ENCODE measurements at places on chromosomes 16 and 17. TPM values are rescaled to one million over a fixed set of nuclear protein-coding genes. Genes with fewer than 3 reads are reported as not detected.

DNA sequence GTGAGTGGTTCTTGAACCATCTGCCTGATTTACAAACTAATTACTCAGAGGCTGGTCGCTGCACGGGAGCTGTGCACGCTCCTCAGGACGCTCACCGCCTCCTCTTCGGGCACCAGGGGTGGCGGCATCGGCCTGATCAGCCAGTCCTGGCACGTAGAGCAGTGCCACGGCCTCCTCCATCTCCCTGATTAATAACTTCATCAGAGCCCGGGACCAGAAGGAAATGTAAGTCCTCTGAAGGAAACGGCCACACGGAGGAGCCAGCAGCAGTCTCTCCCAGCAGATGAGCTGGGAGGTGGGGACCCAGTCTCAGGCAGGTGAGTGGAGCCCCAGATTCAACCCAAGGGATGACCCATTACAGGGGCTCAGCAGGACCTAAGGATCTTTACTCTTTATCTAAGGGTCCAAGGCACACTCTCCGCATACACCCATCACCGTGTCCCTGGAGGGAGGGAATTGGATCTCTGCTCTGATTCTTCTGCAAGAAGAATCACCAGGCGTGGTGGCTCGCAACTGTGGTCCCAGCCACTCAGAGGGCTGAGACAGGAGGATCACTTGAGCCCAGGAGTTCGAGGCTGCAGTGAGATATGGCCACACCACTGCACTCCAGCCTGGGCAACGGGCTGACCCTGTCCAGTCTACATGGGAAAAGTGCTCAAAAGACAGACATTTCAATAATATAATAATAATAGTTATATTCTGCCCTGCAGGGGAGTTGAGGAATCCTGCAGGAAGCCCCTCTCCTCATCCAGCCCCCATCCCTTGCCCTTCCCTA, 366.5 kb downstream of the SEC14L1 start:
- H3K36me3 ChIP-seq, result peaks cover 9% of the 10 kb centered on the region
- peaks cover 18% of the 10 kb centered on the region for H3K27me3 ChIP-seq
- H3K27ac ChIP-seq, result no peak overlapping the region
- no peak overlapping the region for H3K4me3 ChIP-seq
- H3K4me1 ChIP-seq, result peaks cover 6% of the 10 kb centered on the region

GRCh38 chr17:550463-551180, 164.0 kb downstream of the VPS53 start:
- peaks cover 55% of the 10 kb centered on the region for H3K36me3 ChIP-seq
- peaks cover 49% of the 10 kb centered on the region for H3K4me1 ChIP-seq
- no peak overlapping the region for H3K27ac ChIP-seq
- peak; percentile 16 for DNase-seq

DNA sequence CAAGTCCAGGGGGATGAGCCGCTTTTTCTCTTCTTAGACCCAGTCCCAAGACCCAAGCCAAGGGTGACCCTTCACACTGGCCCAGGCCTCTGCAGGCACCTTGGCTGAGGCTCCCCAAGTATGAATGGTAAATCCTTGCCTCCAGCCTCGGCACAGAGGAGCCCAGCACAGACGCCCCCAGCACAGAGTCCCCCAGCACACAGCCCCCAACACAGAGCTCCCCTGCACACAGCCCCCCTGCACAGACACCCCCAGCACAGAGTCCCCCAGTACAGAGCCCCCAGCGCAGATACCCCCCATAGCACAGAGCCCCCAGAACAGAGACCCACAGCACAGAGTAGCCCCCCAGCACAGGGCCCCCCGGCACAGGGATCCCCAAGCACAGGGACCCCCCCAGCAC, 1.0 kb upstream of the MCRIP2 start:
- no peaks in the 10 kb centered on the region for H3K4me1 ChIP-seq
- H3K4me3 ChIP-seq, result peak overlapping the region; percentile 69
- no peaks in the 10 kb centered on the region for H3K36me3 ChIP-seq
- peaks cover 10% of the 10 kb centered on the region for H3K27me3 ChIP-seq
- DNase-seq, result no peak

DNA sequence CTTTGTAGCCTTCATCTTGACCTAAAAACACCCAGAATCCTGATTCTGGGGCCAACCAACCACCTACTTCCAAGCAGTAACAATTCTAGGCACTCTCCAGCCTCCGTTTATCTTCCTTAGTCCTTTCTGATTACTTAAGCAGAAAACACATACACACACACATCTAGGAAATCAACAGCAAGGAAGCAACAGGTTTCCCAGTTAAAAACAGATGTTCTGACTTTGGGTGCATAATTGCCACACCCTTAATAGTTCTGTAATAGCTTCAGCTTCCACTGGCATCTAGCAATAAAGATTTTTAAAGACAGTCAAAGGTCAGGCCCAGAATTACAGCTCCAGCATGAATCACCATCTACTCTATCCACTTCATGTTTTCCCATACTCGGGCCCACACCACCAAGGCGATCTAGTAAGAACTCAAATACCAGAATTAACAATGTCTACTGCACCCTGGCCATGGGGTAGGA, 2.6 kb downstream of the ARHGAP17 start:
- peaks cover 41% of the 10 kb centered on the region for H3K36me3 ChIP-seq
- H3K27ac ChIP-seq, result peak overlapping the region; percentile 91
- peaks cover 3% of the 10 kb centered on the region for H3K27me3 ChIP-seq
- H3K4me1 ChIP-seq, result peaks cover 75% of the 10 kb centered on the region
- DNase-seq, result peak; percentile 90

GRCh38 chr17:81302324-81302723, 7.2 kb upstream of the SLC38A10 start:
- no peak overlapping the region for H3K4me3 ChIP-seq

GRCh38 chr17:41178843-41179616, 1.0 kb upstream of the KRTAP4-2 start:
- peaks cover 30% of the 10 kb centered on the region for H3K4me1 ChIP-seq
- peak; percentile 15 for DNase-seq
- H3K4me3 ChIP-seq, result no peak overlapping the region
- peak overlapping the region; percentile 68 for H3K27ac ChIP-seq
- H3K27me3 ChIP-seq, result peaks cover 1% of the 10 kb centered on the region

- H3K36me3 ChIP-seq, result peaks cover 17% of the 10 kb centered on the region
- H3K27ac ChIP-seq, result peak overlapping the region; percentile 93
- DNase-seq, result no peak
- peak overlapping the region; percentile 87 for H3K4me3 ChIP-seq
Observed at GRCh38 chr17:5583426-5584382, 605 bp downstream of the NLRP1 start.

- no peaks in the 10 kb centered on the region for H3K27me3 ChIP-seq
- H3K27ac ChIP-seq, result no peak overlapping the region
- H3K36me3 ChIP-seq, result peaks cover 14% of the 10 kb centered on the region
- peaks cover 54% of the 10 kb centered on the region for H3K4me1 ChIP-seq
- no peak for DNase-seq
Observed at GRCh38 chr17:57420734-57421717, 164.7 kb downstream of the MSI2 start.

DNA sequence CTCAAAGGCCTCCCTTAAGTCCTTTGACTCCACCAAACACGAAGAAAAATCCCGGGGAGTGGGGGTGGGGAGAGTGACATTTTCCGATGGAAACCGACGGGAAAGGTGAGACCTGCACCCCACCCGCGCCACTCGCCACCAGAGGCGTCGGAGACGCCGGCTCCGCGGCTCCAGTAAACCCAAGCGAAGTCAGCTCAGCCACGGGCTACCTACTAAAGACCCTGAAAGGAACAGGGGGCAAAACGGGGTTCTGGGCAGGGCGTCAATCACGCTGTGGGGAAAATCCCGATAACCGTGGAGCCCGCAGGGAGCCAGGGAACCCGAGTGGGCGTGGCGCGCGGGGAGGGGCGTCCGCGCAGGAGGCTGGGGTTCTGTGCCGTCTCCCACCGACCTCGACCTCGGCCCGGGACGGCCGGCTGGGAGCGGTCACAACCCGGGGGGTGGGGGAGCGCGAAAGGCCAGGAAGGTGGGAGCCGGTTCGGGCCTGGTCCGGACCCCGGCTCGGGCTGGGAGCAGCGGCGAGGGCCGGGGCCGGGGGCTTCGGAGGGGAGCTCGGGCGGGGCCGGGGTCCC, 565 bp downstream of the WDR45B start:
- no peak for DNase-seq
- H3K4me3 ChIP-seq, result peak overlapping the region; percentile 87
- H3K27me3 ChIP-seq, result no peaks in the 10 kb centered on the region
- no peaks in the 10 kb centered on the region for H3K36me3 ChIP-seq
- H3K27ac ChIP-seq, result peak overlapping the region; percentile 77
- H3K4me1 ChIP-seq, result peaks cover 20% of the 10 kb centered on the region

DNA sequence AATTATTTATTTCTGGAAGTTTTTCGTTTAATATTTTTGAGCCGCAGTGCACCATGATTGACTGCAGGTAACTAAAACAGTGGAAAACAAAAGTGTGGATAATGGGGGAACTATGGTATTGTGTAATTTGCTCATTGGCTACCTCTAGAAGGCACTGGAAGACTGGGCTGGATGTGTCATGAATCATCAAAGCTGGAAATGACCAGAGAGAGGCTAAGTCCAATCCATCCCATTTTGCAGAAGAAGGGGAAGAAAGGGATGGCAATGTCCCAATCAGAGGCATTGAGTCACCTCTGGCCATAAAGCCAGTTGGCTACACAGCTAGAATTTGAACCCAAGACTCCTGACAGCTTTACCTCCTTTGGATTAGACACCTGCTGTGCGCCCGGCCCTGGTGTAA, 29.3 kb downstream of the GLP2R start:
- H3K27me3 ChIP-seq, result peaks cover 14% of the 10 kb centered on the region
- no peaks in the 10 kb centered on the region for H3K4me1 ChIP-seq
- no peaks in the 10 kb centered on the region for H3K36me3 ChIP-seq

- peaks cover 8% of the 10 kb centered on the region for H3K4me1 ChIP-seq
- no peak overlapping the region for H3K4me3 ChIP-seq
- no peak overlapping the region for H3K27ac ChIP-seq
- H3K27me3 ChIP-seq, result no peaks in the 10 kb centered on the region
- H3K36me3 ChIP-seq, result no peaks in the 10 kb centered on the region
- DNase-seq, result no peak
Observed at GRCh38 chr16:50866806-50867205, 124.9 kb downstream of the CYLD start.

DNA sequence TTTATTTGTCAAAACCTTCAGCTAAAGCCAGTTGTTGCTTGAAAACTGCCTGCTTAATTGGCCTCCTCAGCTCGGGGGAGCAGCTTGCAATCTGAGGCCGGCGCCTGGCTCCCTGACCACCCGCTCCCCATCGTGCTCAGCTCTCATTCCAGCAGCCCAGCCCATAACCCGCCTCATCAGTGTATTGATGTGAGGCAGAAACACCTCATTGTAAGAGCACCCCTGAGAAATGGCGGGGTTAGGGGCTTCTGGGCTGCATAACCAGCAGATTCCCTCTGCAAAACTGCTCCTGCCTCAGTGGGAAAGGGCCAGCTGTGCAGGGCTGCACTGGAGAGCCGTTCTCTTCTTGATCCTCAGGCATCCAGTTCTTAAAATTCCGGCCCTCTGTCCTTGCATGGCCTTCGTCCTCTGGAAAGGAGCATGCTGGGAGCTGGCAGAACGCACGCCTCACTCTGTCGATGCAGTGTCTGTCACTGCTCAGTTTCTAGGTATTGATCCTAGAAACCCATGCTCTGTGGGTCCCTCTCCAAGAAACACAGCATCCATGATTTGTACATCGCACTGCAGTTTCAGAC, 113.8 kb upstream of the CHMP6 start:
- H3K4me3 ChIP-seq, result no peak overlapping the region
- H3K36me3 ChIP-seq, result peaks cover 34% of the 10 kb centered on the region
- peaks cover 13% of the 10 kb centered on the region for H3K4me1 ChIP-seq
- no peak for DNase-seq
- H3K27me3 ChIP-seq, result peaks cover 2% of the 10 kb centered on the region

- H3K27me3 ChIP-seq, result peaks cover 28% of the 10 kb centered on the region
- no peak overlapping the region for H3K27ac ChIP-seq
- DNase-seq, result no peak
Observed at GRCh38 chr17:66953630-66954020, 10.9 kb upstream of the CACNG4 start.

- no peak overlapping the region for H3K4me3 ChIP-seq
- H3K36me3 ChIP-seq, result no peaks in the 10 kb centered on the region
- DNase-seq, result peak; percentile 61
- H3K27me3 ChIP-seq, result peaks cover 18% of the 10 kb centered on the region
Observed at GRCh38 chr17:20992987-20993862, 49.6 kb downstream of the USP22 start.

DNA sequence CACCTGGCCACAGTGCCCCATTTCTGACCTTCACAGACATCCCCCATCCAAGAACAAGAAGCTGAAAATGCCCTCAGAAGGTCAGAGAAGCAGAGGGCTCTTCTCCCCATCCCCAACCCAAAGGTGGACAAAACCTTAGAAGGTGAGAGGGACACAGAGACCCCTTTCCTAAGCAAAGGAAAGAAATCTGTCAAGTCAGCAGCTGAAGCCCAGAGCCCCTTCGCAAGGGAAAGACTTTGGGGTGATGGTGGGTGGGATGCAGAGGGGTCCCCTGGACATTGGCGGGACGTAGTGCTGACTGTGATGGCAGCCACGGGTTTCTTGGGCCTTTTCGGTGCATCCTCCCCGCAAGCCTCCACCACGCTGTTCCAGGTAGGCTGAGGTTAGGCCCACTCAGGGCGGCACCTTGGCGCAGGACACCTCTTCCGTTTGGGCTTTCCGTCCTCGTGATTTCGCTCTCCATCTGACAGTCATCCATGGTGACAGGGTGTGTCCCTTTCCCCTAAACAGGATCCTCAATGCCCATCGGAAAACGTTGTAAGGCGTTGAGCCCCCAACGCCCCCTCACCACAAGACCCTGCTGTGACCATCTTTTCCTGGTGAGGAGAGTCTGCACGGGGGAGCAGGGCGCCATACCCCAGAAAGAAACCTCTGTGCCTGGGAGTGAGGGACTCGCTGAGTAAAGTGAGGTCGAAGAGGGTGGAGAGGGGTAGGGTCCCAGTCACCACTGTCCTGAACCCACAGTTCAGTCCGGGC, 10.7 kb upstream of the GSDMA start:
- H3K27me3 ChIP-seq, result peaks cover 9% of the 10 kb centered on the region
- H3K4me1 ChIP-seq, result peaks cover 12% of the 10 kb centered on the region
- H3K27ac ChIP-seq, result no peak overlapping the region
- H3K36me3 ChIP-seq, result no peaks in the 10 kb centered on the region
- no peak for DNase-seq

GRCh38 chr17:67544364-67544955, 167.4 kb downstream of the PITPNC1 start:
- no peak overlapping the region for H3K4me3 ChIP-seq
- H3K4me1 ChIP-seq, result peaks cover 6% of the 10 kb centered on the region

DNA sequence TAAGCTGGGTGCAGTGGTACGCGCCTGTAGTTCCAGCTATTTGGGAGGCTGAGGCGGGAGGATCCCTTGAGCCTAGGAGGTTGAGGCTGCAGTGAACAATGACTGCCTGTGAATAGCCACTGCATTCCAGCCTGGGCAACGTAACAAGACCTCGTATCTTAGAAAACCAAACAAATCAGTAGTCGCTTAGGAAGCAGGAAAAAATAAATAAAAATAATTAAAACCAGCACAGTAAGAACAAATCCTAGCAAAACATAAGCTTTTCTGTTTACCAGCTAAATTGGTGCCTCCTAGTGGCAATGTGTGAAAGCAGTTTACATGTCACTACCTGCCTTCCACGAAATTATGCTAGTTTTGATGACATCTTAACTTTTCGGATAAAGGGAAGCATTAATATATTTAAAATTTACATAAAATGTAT, 1.3 kb downstream of the ARMC5 start:
- H3K4me3 ChIP-seq, result peak overlapping the region; percentile 89
- peak overlapping the region; percentile 92 for H3K27ac ChIP-seq
- peaks cover 5% of the 10 kb centered on the region for H3K36me3 ChIP-seq
- H3K4me1 ChIP-seq, result peaks cover 31% of the 10 kb centered on the region

The PRSS27 gene
- 0.23 TPM for total RNA-seq

The DCUN1D3 gene
- 40.3 TPM for total RNA-seq

The HS3ST4 gene
- total RNA-seq, result not detected

The TBX4 gene
- not detected for total RNA-seq

The WFIKKN1 gene
- total RNA-seq, result 0.12 TPM

The ACAP1 gene
- 4.8 TPM for total RNA-seq

The VKORC1 gene
- total RNA-seq, result 125 TPM

The GCSH gene
- 35.2 TPM for total RNA-seq
